ENCODE measurements at places on chromosomes 7 and 10.

- DNase-seq: no peak
These were observed 72.2 kb upstream of the ZNF479 start for GRCh38 chr7:57204411-57204811.

DNA sequence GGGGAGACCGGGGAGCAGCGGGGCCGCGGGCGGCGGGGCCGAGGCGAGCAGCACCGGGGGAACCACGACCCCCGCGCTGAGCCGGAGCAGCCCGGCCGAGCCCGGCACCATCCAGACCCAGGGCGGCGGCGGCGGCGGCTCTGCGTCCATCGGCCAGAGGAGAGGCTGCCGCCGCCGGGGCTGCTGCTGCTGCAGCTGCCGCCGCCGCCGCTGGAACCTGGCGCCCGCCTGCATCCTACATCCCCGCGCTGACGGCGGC lies 190 bp downstream of the TCERG1L start:
- DNase-seq: no peak

DNA sequence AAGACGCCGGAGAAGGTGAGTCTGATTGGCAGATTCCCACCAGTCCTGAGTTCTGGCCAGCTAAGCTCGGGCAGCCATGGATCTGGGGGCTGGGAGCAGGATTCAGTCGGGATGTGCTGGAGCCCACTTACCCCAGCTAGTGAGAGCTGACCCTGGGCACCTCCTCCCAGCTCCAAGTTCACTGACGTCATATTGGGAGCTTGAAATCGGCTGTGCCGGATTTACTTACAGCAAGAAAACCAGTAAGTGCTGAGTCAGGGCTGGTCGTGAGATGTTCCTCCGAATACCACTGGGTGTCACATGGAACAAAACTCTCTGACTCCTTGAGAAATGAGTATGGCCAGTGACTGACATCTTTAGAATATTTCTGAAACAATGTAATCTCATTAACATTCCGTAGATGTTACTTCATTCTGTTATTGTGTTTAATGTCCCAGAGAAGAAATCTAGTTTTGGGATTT lies 621.2 kb downstream of the SDK1 start:
- DNase-seq: no peak

- no peak for DNase-seq
These were observed 513.9 kb upstream of the ZWINT start for GRCh38 chr10:56874950-56875349.

- peak; percentile 22 for DNase-seq
These were observed at the start of gene ST8SIA6 for GRCh38 chr10:17454161-17455014. TSS of gene ST8SIA6 (minus strand) at chr10:17454595. CDS start at chr10:17454255, 340 bp downstream.

GRCh38 chr7:34354899-34355298 lies 303.1 kb upstream of the NPSR1 start:
- no peak for DNase-seq

DNA sequence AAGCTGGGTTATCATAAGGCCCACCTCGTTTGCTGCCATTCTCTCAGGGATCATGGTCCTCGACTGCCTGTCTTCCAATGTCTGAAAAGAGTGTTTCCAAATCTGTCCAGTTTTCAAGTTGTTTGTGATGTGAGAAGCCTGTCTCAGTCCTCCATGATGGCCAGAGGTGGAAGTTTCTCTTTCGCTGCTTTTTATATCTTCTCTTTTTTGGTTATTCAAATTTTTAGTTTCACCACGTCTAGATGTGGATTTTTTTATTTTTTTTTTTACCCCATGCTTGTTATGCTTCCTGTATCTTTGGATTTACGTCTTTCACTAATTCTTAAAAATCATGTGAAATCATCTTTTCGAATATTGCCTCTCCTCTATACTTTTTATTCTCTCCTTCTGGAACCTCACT lies 6.1 kb upstream of the RBM33 start:
- DNase-seq: no peak

DNA sequence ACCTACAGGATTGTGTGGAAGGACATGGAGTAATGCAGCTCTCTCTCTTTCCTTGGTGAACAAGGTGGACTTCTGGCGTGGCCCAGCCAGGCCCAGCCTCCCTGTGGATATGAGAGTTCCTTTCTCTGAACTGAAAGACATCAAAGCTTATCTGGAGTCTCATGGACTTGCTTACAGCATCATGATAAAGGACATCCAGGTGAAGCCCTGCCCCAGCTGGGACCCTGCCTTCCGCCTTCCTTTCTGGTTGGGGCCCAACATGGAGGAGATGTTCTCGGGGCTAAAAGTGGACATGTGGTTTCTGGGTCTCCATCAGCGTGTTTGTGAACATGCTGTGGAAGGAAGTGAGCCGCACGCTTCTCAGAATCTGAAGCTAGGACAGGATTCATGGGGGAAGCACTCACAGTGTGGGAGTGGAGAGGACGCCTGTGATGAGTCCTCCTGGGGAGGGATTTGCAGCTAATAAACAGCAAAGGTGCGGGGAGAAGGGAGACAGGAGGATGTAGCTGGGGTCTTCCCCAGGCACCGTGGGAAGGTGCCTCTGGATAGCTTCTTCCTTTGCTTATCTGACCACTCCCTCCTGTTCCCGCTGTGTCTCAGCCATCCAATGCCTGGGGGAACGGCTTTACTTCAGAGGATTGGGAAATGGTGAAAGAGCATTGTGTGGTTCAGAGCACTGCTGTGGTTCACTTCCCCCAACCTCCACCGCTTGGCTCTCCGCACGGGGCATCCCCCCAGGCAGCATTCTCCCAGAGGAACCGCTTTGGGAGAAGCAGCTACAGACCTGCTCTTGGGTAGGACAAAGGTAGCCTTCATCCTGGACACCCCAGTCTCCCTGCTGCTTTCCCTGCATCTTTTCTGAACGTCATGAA lies 5.5 kb downstream of the CPA5 start:
- DNase-seq: no peak

GRCh38 chr10:52533986-52534385 lies 219.9 kb downstream of the DKK1 start:
- DNase-seq: no peak

DNA sequence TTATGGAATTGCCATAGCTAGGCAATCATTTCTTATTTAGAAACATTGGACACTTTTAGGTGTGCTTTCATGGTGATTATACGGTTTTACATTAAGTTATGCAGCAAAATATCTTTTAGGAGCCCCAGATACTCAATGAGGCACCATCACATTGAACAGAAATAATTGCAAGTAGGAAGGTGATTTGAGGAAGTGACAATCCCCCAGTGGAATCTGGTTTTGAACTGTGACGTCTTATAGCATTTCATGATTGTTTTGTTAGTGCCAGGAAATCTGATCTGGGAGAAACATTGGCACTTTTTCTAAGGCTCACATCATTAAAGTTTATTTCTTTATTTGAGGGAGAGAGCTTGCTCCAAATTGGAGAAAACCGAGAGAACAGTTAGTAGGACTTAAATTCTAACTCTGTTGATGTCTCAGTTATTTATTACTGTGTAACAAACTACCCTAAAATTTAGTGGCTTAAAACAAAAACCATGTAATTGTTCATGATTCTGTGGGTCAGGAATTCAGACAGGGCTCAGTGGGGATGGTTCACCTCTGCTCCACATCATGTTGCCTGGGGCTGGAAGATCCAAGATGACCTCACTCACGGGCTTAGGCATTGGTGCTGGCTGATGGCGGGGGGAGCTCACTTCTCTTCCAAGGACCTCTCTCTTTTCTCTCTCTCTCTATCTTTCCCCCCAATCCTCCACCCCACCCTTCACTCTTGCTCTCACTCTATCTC lies 78.2 kb upstream of the STEAP1B start:
- DNase-seq: no peak

DNA sequence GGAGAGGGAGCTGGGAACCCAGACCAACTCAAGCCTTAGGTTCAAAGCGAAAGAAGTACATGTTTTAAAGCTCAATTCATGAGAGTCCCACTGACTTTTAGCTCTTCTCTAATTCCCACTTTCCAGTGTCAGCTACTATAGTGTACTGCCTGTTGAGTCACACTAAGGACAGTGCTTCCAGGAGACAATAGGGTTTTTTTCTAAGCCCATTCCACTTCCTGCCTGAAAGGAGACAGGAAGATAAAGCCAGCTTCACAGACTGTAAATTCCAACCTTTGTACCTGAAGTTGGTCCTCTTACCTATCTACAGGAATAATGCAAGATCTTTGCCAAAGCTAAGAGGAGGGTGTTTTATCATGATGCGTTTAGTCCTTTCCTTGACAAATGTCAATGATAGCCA lies 4.4 kb downstream of the MSRB2 start:
- DNase-seq: no peak

DNA sequence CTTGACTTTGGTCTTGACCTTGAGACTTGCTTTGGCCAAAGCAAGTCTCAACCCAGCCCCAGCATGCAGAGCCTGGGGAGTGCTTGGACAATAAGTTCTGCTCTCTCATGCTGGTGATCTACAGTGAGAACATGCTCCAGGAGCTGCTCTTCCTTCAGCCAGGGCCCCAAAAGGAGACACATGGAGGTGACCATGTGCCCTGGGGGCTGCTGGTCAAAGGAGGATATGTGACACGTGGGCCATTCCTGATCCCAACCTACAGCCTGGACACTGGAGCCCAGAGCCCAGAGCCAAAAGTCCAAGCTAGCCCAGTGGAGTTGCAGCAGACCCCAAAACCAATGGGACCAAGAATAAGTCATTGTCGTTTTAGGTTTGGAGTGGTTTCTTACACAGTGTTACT lies 78.2 kb upstream of the CHST15 start:
- no peak for DNase-seq

DNA sequence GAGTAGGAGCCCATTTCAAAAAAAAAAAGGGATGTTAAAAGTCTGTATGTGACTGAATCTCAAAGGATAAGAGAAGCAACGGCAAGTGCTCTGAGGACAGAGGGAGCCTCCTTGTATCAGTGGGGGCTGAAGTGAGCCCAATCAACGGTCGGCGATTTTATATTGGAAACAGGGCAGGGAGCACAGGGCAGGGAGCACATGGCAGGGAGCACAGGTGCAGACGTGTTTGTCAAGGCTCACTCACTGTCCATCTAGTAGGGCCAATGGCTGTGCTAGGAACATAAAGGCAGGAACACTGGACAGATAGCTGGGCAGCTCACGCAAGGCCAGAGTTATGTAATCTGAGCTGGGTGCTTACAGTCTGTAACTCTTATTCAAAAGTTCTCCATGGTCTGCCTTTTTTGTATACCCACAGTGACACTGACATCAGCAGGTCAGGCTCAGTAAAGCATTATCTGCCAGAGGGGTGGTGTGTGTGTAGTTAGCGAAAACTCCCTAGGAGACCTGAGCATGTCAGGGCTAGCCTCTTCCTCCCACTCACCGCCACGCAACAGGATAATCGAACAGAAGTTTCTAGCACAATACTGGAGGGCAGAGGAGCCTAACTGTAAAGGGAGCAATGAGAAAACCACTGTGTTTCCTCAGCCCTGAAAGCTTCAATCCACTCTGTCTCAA lies 15.4 kb downstream of the AKR1B1 start:
- DNase-seq: no peak

DNA sequence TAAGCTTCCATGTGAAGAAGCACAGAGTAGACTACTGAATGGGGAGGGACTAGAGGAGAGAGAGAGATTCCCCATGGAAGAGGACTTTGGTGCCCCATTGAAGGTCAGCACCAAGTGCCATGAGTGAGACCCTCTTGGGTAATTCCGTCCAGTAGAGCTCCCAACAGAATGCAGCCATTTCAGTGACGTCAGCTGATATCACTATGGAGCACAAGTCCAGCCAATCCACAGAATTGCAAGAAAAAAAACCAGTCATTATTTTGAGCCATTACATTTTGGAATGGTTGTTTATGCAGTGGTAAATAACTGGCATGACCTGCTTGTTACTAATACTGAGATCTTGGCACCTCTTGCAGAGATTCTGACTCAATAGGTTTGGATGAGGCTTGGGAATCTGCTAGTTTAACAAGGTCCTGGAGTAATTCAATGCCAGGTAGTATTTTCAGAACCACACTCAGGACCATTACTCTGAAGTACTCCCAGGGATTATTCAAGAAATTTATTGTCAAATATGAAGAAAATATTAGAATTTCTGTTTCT lies 52.6 kb upstream of the SP8 start:
- no peak for DNase-seq

- DNase-seq: no peak
These were observed 399.1 kb downstream of the GATA3 start for GRCh38 chr10:8453587-8453986.

- no peak for DNase-seq
These were observed 1028.3 kb downstream of the SORCS1 start for GRCh38 chr10:106136175-106136574.

DNA sequence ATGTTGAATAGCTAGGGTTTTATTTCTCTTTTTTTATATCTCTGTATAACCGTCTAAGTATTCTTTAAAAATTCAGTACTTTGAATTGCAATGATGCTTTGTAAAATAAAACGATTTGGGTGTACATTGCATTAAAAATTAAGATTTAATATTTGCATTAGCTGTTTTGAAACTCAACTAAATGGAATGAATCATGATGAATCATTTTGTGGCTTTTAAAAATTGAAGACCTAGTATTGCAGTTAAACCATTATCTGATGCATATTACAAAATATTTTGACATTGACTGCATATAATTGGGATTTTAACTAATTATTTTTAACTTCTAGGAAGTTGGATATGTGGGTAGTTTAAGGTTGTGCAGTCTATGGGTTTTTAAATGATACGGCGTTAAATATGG lies 314.0 kb downstream of the CDK14 start:
- DNase-seq: no peak

GRCh38 chr10:60662917-60663614 lies 115.2 kb upstream of the CDK1 start:
- DNase-seq: no peak

DNA sequence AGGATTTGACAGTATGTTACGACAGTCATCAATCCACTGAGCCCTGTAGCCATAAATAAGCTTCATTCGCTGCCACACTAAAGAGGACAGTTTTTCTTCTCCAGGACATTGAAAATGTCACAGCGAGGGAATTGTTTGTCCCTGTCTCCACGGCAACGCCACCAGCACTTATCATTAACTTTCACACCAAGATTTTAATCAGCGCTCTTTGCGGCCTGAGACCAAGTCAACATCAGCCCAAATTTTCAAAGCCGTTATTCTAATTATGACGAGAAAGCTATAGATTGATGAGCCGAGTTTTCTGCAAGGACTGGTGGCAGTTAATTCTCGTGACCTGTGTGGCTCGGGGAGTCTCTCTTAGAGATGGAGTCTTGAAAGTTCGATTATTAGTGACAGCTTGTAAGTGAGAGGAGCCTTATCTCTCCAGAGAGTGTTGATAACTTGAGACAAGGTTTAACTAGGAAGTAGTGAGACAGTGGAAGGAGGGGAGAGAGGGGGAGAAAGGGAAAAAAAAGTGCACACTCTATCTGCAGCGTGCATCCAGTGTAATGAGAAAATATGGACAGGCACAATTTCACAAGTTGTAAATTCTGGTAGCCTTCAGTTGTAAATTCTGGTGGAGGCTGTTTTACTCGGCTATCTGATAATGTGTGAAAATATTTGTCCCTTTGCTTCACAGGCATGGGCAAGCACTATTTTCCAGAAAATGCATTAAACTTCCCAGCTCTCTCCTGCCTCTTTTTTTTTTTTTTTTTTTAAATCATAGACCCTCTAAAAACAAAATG lies 473.3 kb downstream of the LRMDA start:
- DNase-seq: no peak

- DNase-seq: no peak
These were observed 14.6 kb upstream of the PSAP start for GRCh38 chr10:71865561-71866041.

- no peak for DNase-seq
These were observed 4.0 kb upstream of the GCK start for GRCh38 chr7:44193011-44193802.

Data from T-helper 9 cell (primary cell).